ENCODE measurements at places on chromosomes 13 and 19.

DNA sequence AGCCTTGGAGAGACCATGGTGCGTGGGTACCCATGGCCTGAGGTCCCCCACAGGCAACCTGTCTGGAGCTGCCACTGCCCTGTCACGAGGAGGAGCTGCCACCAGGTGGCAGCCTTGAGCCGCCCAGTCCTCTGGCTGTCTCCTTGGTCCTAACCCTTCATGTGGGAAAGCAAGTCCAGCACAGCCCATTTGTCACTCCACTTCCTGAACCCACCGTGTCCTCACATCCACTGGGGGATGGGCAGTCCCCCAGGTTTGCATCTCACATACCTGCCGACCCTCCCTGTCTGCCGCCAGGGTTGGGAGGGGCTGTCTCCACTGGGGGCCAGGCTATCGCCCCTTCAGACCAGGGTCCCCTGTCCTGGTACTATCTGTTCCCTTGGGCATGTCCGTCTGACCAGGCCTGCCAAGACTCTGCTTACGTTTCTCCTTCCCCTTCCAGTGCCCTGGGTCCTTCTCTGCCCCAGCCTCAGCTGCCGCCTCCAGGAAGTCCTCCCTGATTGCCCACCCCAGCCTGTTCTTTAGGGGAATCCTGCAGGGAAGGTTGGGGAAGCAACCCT, 4.5 kb downstream of the FAM174C start:
- peak; percentile 83 for DNase-seq

DNA sequence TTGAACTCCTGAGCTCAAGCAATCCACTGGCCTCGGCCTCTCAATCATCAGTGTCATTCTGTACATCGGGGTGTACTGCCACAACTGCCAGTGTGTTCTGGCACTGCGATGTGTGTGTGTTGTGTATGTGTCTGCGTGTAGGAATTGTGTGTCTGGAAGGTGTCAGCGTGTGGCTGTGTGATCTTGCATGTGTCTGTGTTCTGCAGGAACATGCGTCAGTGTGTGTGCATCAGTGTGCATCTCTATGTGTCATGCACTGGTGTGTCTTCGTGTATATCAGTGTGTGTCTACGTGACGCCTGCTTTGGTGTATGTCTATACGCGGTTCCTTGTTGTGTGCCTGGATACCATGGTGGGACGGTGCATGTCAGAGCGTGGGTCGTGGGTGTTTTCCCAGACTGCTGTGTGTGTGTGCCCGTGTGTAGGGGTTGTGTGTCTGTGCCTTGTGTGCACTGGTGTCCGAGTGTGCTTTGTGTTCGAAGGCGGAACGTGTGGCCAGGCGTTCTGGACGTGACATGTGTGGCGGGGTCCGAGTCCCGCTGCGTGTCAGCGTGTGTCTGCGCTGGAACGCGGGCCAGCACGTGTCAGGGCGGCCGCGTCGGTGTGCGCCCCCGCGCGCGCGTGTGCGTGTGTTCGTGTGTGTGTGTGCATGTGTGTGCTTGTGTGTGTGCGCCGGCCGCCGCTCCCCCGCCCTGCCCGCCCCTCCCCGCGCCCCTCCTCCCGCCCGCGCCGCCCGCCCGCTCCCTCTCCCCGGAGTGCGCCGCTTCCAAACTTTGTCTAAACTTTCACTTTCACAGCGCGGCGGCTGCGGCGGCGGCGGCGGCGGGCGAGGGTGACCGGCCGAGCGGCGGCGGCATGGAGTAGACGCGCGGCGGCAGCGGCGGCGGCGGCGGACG, at the start of gene NFIX:
NFIX (plus strand) TSS at position 775 of the 895 bp plus-strand sequence. CDS start 363 bp downstream, outside the sequence.
- peak; percentile 88 for DNase-seq

DNA sequence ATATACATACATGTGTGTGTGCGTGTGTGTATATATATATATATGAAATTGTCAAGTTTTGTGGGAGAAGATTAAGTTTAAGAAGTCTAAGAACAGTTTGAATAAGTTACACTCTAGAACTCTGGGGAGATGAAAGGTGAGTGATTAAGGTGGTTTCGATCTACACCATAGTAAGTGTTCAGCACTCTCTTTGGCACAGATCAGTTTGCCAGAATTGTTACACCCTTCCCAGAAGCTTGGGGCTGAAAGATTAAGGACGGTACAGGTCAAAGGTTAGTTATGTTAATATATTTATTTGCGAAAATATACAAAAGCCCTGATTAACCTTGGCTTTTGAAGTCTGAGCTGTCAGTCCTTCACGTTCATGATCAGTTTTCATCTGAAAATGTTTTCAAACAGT, 309.1 kb downstream of the KLF5 start:
- DNase-seq = no peak

GRCh38 chr13:25733001-25733491, 318.8 kb downstream of the SHISA2 start:
- DNase-seq = no peak

DNA sequence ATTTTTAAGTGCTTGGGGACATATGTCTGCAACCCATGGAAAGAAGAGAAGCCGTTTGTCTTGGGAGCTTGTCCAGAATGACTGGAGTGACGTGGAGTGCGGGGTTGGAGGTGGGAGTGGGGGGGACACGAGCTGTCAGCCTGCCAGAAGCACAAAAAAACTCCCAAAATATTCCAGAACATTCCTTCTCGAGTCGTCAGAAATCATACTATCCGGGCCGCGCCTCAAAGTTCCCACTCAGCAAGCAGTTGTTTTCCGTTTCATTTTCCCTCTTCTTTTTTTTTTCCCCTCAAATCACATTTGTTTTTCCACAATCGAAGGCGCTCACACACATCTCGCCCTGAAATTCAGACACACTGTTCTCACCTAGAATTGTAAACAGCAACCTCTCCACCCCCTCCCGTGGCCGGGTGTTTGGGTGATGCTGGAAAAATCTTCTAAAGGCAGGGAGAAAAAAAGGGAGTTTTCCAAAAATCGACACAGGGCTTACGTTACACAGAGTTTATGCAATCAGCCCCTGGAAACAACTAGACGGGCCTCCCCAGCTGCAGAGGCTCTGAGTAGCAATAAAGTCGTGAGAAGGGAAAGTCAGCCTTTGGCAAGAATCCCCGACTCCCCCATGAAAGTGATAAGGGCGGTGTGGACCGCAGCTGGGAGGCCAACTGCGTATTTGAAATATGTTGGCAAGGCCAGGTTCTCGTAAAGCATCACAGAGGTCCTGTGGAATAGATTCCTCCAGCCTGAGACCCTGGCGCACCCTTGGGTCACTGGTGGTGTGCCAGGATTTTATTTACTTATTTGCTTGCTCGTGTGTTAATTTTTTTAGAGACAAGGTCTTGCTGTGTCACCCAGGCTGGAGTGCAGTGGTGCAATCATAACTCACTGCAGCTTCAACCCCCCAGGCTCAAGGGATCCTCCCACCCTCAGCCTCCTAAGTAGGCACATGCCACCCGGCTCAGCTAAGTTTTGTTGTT, 31.2 kb upstream of the KLF2 start:
- DNase-seq = no peak

DNA sequence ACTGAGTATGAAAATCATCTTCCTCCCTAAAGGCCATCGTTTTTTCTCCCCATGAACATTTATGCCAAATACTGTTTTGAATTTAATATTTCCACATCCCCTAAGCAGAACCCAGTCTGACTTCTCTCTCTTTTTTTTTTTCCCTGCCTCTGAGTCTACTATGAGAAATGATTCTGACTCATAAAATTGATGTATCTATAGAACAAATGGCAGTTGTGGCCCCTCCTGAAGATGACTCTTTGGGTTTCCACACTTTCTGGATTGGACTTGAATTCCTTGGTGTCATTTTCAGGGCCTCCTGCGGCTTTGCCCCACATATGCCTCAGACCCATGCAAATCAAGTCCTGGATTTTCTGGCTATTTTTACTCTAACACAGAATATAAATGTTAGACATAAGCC, 22.7 kb upstream of the NAXD start:
- no peak for DNase-seq

DNA sequence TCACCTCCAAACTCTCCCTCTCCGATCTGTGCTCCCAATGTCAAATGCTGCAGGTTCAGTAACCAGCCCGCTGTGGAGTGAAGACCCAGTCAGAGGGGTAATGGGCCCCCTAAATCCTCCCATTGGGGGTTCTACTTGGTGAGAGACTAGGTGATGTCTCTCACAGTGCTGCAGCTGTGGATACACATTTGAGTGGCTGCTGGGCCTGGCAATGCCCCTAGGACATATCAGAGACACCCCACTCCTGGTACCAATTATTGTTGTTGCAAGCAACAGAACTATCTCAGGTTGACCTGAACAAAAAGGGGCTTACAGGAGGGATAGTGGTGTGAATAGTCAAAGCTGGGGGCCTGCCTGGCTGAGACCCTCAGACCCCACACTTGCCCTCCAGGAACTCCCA, 4.6 kb downstream of the MATK start:
- no peak for DNase-seq

DNA sequence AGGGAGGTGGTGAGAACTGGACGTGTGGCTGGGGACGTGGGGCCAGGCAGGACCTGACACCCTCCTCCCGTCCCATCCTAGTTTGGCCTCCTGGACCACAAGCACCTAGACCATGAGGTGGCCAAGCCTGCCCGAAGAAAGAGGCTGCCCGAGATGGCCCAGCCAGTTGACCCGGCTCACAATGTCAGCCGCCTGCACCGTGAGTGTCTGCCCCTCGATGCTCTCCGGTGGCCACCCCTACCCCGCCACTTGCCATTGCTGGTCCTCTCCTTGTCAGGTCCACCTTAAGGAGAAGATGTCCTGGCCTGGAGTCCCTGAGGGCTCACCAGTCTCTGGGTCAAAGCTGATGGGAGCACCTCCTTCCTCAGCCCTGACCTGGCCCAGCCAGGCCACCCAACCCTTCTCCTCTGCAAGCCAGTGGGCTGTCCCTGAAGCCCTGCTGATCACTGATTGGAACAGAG, 2.2 kb downstream of the ANGPTL4 start:
- DNase-seq = no peak

DNA sequence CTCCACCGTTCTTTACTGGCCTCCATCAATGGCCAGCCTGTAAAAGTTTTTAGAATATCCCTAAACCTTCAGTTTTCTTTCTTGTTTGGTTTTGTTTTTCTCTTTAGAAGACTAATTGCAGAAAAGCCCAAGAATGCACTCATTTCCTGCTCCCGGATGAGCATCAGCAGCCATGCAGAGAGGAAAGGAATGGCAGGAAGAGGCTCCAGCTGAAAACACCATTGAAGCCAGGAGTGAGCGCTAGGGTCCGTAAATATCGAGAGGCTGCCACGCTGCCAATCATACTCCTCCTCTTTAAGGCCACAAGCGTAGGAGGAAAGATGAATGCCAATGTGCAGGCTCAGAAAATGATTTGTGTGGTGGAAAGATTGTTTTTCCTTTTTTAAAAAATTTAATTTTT, 57.4 kb upstream of the UBE2L5 start:
- DNase-seq = no peak

DNA sequence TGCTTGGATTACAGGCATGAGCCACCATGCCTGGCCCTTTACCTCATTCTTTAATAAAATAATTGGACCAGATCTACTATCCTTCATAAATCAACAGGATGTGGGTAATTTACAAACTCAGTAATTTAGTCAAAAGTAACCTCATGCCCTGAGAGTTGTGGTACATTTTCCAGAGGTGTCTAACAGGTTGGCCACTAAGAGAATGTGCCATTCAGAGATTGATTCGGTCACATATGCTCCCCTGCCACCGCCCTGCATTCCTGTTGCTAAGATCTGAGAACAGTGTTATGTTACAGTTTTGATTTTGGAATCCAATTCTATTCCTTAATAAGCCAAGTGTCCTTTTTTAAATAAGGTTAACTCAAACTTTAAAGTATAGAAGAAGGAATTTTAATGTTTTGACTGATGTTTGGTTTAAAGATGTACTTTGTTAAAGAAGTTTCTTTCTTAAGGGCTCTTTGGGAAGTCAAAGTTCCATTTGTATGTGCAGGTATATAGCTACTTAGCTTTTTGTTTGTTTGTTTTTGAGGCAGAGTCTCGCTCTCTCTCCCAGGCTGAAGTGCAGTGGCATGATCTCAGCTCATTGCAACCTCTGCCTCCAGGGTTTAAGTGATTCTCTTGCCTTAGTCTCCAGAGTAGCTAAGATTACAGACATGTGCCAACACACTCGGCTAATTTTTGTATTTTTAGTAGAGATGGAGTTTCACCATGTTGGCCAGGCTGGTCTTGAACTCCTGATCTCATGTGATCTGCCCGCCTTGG, 29.2 kb downstream of the PHF11 start:
- DNase-seq = no peak

DNA sequence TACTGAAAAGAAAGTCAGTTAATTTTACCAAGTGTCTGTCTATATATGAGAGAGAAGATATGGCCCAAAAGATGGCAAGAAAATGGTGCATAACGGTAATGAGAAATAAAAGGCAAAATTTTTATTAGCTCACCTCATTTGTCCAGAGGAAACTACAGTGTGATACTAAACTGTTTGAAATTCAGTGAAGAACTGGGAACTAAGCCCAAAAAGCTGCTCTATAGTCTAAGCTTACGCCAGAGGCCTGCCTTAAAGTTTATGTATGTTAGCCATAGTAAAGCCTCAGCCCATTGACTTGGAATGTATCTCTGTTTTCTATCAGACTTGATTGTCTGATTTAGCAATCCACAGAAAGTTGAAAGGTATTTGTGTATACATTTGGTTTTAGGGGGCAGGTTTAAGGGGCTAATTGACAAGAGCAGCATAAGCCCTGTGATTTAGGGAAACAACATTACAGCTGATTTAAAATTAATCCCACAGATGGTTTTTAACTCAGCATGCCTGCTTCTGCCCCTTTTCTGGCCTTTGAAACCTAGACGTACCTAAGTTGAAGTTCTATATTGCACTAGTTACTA, 91.0 kb upstream of the MAB21L1 start:
- DNase-seq = no peak

- DNase-seq = no peak
Observed at GRCh38 chr13:113833111-113833830, 30.6 kb downstream of the GAS6 start.

DNA sequence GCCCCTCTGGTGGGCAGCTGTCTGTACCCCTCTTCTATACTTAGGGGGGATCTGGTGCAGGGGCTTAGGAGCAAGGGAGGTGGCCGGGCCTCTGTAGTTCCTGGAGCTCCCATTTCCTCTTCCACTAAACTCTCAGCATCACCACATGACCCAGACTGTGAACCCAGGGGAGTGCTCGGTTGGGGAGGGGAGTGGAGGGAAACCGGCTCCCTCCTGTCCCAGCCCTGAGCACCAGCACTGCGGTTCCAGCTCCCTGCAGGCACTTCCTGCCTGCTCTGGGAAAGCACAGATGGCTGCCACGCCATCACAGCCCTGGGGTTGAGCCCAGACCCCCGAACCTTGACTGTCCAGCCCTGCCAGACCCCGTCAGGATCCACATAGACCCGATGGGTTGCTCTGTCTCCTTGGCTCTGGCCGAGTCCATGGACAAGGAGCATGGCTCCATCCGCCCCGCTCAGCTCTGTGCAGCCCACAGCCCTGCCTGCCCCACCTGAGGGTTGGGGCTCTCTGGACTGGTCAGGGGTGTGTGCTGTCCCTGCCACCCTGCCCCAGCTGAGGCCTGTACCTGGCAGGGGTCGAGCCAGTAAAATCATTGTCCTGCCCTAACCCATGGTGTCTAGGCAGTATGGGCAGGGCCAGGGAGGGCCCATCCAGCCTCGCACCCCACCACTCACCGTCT, 36.0 kb upstream of the SLC7A10 start:
- no peak for DNase-seq
